T follicular helper cell (primary cell): ENCODE measurements at places on chromosomes 7 and 10.

GRCh38 chr10:32692174-32692573, 246.2 kb downstream of the CCDC7 start:
- no peak for DNase-seq

GRCh38 chr10:64158551-64158950, 637.4 kb downstream of the REEP3 start:
- DNase-seq: no peak

- DNase-seq: no peak
Measured at GRCh38 chr7:140605337-140605736, 35.3 kb downstream of the DENND2A start.

DNA sequence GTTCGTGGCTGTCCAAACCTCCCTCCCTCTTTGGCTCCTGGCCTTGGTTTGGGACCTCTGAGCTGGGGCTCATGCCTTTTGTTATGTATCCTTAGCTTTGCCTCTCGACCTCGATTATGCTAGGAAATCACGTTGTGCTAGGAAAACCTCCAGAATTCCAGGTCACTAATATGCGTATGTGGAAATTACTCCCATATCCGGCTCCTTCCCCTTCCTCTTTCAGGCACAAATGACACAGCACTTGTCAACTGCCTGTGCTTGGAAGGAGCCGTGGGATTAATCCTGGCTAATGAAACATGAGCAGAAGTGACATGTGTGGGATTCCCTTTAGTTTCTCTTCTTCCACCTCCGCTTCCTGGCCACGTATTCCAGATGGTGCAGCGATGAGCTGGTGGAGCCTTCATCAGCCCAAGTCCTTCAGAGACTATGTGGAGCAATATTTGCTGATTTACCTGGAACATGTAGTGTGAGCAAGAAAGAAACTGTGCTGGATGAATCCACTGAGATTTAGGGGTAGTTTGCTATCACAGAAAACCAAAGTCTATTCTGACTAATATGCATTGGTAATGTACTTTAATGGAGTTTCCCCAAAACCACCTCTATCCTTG, 149.2 kb downstream of the REEP3 start:
- no peak for DNase-seq

GRCh38 chr10:77872947-77873535, 53.5 kb downstream of the DLG5 start:
- no peak for DNase-seq

GRCh38 chr10:89563861-89564478, 28.6 kb upstream of the SLC16A12 start:
- no peak for DNase-seq

DNA sequence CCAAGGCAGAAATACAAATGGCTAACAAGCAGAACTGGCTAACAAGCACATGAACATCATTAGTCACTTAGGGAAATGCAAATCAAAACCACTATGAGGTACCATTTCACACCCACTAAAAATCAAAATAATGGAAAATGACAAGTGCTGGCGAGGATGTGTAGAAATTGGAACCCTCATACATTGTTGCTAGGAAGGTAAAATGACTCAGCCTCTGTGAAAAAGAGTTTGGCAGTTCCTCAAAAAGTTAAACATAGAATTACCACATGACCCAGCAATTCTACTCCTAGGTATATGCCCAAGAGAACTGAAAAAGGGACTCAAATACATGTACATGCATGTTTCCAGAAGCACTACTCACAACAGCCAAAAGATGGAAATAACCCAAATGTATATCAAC, 52.8 kb upstream of the ANAPC16 start:
- DNase-seq: no peak

GRCh38 chr10:34145715-34146114, 669.4 kb downstream of the PARD3 start:
- no peak for DNase-seq

- DNase-seq: no peak
Measured at GRCh38 chr10:105041956-105042355, 400.9 kb downstream of the SORCS3 start.

DNA sequence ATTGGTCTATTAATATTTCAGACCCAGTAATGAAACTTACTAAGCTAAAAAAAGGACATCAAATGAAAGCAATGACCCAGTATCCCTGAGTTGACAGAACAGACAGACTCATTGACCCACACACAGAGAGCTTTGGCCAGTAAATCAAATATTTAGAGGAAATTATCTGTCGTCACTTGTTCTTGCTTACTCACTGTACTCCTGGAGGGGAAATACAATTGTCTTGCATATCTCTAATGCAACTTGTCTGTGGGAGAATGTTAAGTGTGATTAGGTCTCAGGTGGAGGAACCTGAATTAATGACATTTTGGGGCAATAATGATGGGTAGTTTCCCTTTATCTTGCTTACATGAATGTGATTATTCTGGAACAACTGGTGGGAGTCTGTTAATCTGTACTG, 80.4 kb downstream of the CUBN start:
- DNase-seq: no peak

DNA sequence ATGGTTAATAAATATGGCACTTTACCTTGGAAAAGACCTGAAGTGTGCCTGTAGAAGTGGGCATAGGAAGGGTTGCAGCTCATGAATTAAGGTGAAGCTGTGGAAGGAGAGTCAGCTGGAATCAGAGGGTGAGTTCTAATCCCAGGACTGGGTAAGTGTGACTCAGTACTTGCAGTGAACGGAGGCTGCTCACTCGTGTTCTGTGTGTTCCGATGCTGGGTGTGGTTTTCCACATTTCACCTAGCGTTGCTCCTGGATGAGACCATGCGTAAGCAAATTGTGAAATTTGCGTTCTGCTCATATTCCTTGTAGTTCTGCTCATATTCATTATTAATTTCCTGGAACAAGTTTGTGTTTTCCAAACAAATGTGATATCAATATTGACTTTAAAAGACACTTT, 22.4 kb upstream of the TMEM236 start:
- DNase-seq: no peak

DNA sequence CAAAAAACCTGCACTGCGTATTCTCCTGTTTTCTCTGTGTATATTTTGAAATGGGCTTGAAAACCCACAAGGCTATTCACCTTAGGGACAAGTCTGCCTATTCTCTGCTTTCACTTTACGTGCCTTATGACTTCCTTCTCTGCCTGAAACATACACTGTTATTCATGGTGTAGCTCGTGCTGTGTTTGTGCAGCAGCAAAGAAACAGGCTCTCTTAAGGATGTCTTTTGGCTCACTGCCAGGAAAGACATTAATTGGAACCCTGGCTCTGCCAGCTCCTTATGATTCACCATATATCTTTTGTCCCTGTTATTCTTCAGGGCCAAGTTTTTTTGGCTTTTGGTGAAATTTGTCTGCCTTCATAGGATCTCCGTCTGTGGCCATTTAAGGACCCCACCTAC, 92.4 kb downstream of the TMEM106B start:
- DNase-seq: no peak

- DNase-seq: no peak
Measured at GRCh38 chr10:130458509-130458908, 322.3 kb downstream of the GLRX3 start.

DNA sequence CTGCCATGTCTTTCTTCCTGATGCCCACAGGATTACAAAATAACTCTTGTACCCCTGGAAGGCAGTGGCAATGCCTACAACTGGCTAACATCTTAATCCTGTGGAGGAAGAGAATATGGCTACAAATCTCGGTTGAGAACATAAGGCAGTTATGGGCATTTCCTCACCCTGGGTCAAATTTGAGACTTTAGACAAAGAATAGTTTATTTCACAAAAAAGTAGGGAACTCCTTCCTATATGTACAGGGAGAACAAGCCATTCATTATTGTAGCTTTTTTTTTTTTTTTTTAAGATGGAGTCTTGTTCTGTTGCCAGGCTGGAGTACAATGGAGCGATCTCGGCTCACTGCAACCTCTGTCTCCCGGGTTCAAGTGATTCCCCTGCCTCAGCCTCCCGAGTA, 2.6 kb downstream of the ALDH18A1 start:
- DNase-seq: no peak

DNA sequence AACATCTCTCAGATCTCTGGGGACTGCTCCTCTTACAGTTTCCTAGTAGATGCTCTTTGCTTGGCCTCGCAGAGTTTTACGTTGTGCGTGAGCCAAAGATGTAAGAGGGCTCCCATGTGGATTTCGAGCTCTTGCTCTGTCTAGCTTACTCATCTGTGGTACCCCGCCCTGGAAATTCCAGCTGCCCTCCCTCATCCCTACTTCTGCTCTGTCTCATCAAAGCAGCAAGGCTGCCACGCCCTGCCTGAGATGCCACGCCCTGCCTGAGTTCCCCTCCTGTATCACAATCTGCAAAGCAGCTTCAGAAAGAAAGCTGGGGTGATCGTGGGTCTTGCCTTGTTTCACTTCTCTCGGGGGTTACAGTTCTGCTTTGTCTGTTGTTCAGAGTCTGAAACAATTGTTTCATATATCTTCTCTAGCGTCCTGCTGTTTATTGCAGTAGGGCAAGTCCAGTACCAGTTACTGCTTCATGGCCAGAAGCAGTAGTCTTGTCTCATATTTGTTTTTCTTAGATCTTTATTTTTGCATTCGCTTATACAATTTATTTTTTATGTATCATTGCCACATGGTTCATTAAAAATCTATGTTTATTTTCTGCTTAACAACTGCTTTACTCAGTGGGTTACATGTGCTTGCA, 36.1 kb upstream of the CCNY start:
- no peak for DNase-seq

GRCh38 chr10:96288151-96288621, 16.0 kb upstream of the DNTT start:
- no peak for DNase-seq

- no peak for DNase-seq
Measured at GRCh38 chr10:51348622-51349021, 274.3 kb downstream of the PRKG1 start.

GRCh38 chr7:158754746-158755444, 50.3 kb upstream of the NCAPG2 start:
- DNase-seq: no peak

DNA sequence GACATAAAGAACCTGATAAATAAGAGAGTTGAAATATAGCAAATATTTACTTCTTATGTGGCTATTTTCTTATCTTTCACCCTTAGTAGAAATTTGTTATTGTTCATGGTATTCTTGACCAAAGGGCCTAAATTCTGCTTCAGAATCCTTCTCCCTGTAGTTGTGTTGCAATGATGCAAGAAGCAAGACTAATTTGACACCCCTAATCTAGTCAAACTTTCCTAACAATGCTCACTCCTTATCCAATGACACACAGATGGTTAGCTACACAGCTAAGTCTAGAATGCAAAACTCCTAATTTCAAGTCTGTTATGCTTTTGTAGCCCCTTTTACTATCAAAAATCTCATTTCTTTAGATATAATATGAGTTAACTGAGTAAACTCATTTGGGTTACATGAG, 56.1 kb downstream of the TWIST1 start:
- DNase-seq: no peak
